CD14-positive monocyte (primary cell): ENCODE measurements at places on chromosomes 12 and 14. TPM values are rescaled to one million over a fixed set of nuclear protein-coding genes. Genes with fewer than 3 reads are reported as not detected.

GRCh38 chr12:79512068-79512467, 178.7 kb downstream of the PAWR start:
- no peaks in the 10 kb centered on the region for H3K4me1 ChIP-seq
- H3K27ac ChIP-seq, result no peak overlapping the region
- H3K36me3 ChIP-seq, result no peaks in the 10 kb centered on the region
- no peak overlapping the region for H3K4me3 ChIP-seq
- no peaks in the 10 kb centered on the region for H3K27me3 ChIP-seq
- no peak for DNase-seq

- H3K36me3 ChIP-seq, result no peaks in the 10 kb centered on the region
- DNase-seq, result no peak
- H3K27me3 ChIP-seq, result no peaks in the 10 kb centered on the region
- no peak overlapping the region for H3K4me3 ChIP-seq
Observed at GRCh38 chr14:72638021-72638420, 255.9 kb downstream of the DPF3 start.

- H3K4me3 ChIP-seq, result peak overlapping the region; percentile 65
- DNase-seq, result no peak
- no peak overlapping the region for H3K27ac ChIP-seq
- H3K27me3 ChIP-seq, result peaks cover 28% of the 10 kb centered on the region
- H3K36me3 ChIP-seq, result no peaks in the 10 kb centered on the region
- peaks cover 55% of the 10 kb centered on the region for H3K4me1 ChIP-seq
Observed at GRCh38 chr14:20622816-20623291, 18.6 kb downstream of the OR6S1 start.

Gene ACSS3
- not detected for polyA plus RNA-seq

Gene LBHD2
- polyA plus RNA-seq, result not detected

DNA sequence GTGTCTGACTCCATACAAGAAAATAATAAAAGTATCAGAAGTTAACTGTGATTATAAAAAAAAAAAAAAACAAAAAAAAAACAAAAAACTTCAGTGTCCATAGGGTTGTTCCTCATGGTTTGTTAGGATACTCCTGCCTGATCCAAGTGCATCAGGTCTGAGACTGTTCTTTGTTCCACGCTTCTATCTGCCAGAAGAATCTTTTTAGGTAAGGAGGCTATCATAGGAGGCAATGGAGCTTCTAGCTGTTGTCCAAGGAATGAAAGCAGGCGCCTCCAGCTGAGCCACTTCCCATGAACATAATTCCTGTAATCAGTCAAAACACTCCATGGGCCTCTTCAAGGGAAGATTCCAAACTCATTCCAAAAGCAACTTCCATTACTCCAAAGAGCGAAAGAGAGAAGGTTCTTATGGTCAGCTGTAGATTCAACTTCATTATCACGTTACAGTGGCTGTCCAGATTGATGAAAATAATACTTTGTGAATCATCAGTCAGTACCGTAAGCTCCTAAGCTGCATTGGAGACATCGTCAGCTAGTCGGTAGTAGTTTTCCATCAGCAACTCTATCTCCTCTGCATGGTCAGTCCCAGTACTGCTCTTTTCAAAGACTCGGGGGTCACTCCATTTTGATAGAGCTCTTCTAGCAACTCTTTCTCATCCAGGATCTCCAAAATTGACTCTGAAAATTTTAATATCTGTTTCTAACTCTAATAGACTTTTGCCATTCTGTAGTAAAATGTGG, 9.7 kb downstream of the TBC1D15 start:
- H3K27ac ChIP-seq, result no peak overlapping the region
- peaks cover 13% of the 10 kb centered on the region for H3K4me1 ChIP-seq
- DNase-seq, result no peak
- peaks cover 24% of the 10 kb centered on the region for H3K36me3 ChIP-seq
- no peaks in the 10 kb centered on the region for H3K27me3 ChIP-seq

DNA sequence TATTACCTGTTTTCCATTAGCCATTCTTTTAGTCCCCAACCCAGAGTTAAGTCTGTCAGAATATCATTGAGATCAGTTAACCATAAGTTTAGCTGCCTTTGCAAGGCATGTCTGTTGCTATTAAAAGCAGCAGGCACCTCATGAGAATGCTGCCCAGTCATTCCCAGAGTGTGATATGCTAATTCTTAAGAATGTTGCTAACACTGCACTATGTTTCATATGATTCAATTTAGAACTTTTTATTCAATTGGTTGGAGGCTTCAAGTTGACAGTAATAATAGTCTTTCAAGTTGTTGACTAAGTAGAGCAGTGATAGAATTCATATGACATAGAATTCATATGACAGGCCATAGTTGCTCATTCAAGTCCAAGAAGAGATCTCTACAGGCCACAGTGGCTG, 292.3 kb downstream of the FUT8 start:
- no peaks in the 10 kb centered on the region for H3K4me1 ChIP-seq
- H3K4me3 ChIP-seq, result no peak overlapping the region
- no peaks in the 10 kb centered on the region for H3K27me3 ChIP-seq

DNA sequence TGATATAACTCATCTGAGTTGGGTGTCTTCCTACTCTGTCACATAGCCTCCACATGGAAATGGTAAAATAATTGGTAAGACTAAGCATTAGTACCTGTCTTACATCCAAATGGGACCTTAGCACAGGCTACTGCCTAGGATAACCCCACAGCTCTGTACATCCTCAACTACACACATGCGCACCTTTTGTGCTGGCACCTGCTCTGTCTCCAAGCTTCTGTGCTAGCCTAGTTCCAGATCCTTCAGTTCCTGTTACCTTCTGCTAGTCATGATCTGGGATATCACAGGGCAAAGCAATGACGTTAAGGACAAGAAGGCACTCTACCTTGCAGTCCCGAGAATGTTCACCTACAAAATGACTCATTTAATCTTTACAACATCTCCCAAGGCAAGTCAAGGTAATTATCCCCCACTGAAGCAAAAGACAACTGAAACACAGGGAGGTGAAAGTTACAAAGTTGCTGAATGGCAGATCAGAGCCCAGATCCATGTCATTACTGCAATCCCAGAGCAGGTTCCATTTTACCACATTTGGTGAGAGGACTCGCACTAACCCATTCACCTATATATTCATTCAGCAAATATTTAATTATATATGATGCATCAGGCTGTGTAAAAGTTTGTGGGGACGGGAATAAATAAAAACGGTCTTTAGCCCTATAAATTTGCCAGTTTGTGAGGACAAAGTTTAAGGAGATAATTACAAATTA, 61.7 kb downstream of the PPM1H start:
- no peaks in the 10 kb centered on the region for H3K4me1 ChIP-seq
- H3K4me3 ChIP-seq, result no peak overlapping the region
- no peaks in the 10 kb centered on the region for H3K27me3 ChIP-seq
- DNase-seq, result no peak

DNA sequence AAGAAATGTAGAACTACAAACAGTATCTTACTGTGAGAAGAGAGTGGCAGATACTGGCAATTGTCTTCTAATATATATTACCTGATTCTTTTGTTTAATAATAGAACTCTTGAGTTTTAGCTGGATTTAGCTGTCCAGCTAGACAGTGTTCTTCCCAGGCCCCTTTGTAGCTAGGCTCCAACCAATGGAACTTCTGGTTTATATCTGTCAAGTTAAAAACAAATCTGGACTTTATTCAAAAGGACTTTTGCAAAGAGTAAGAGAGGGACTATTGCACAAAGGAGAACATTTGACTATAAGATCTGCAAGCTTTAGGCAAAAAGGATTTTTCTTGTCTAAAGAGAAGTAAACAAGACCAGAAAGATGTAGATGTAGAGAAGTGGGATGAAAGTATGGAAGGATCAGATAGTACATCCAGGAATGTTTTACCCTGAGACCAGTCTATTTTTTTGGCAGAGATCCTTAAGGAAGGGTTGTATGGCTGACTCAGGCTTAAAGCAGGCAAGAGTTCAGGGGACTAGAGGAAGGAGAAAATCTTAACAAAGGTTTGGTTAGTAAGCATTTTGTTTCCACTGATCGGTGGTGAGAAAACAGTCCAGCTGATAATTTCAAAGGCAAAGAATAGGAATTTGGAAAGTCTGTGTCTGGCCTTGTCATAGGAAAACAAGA, 111.1 kb upstream of the PLEKHA5 start:
- no peaks in the 10 kb centered on the region for H3K27me3 ChIP-seq
- H3K27ac ChIP-seq, result no peak overlapping the region
- H3K4me1 ChIP-seq, result no peaks in the 10 kb centered on the region
- no peak for DNase-seq
- no peaks in the 10 kb centered on the region for H3K36me3 ChIP-seq

Gene NACA
- 797 TPM for polyA plus RNA-seq

Gene COCH
- polyA plus RNA-seq, result 2.0 TPM

- peaks cover 14% of the 10 kb centered on the region for H3K4me1 ChIP-seq
- H3K4me3 ChIP-seq, result no peak overlapping the region
- no peaks in the 10 kb centered on the region for H3K36me3 ChIP-seq
- H3K27me3 ChIP-seq, result no peaks in the 10 kb centered on the region
- DNase-seq, result no peak
Observed at GRCh38 chr12:51195841-51196240, 22.0 kb downstream of the POU6F1 start.

DNA sequence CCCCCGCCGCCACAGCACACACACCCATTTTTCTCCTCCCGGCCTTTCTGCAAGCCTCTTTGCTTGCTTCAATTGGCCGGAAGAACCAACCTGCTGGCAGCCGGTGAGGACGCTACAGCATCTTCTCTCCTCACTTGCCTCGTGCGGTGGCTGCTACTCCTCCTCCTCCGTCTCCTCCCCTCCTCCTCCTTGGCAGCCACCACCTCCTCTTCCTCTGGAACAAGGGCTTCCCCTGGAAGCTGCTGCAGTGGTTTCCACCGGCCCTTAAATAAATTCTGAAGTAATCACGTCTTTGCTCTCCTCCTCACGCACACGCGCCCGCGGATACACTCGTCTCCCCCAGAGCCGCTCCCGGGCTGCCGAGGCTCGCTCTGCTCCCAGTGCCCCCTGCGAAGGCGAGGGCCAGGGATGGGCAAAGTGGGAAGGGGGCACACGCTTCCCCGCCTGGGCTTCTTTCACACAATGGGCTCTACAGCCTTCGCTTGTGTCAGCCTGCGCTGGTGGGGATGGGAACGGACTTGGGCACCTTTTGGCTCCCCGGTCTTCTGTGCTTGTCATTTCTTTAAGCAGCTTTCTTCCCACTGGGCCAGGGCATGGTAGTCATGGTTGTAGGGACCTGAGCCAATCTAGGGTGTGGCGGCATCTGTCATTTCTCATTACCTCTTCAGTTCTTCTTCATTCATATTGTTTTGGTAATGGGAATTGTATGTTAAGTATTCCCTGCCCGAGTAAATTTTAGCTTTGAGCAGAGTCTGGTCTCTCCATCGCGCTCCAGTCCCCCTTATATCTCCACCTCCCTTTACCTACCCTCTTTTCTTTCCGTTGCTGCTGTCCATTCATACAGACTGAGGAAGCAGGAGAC, at the start of gene PPFIA2:
TSS of gene PPFIA2 (minus strand) at position 161 of the 862 bp plus-strand sequence.
- H3K36me3 ChIP-seq, result no peaks in the 10 kb centered on the region
- DNase-seq, result no peak
- H3K4me3 ChIP-seq, result no peak within 1 kb of the TSS

Gene ISM2
- polyA plus RNA-seq, result not detected

GRCh38 chr14:99522457-99522891, 41.3 kb downstream of the CCNK start:
- H3K27me3 ChIP-seq, result no peaks in the 10 kb centered on the region
- no peak for DNase-seq
- no peak overlapping the region for H3K27ac ChIP-seq
- H3K4me1 ChIP-seq, result no peaks in the 10 kb centered on the region

DNA sequence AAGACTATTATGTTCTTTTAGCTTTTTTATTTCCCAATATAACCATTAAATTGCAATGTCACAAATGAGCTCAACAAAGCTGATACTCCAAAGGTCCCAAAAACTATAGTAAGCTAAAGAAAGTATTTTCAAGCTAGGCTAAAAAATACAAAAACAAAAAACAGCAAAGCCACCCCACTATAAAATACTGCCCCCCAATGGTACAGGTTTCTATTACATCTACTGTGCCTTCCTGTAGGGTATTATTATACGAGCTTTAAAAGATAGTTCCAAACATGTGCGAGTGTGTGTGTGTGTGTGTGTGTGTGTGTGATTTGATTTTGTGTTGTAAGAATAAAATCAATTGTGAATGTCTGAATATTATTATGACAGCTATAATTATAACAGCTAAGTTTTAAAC, 1.1 kb downstream of the IFNG start:
- H3K36me3 ChIP-seq, result no peaks in the 10 kb centered on the region
- H3K4me3 ChIP-seq, result no peak overlapping the region
- DNase-seq, result no peak
- H3K4me1 ChIP-seq, result no peaks in the 10 kb centered on the region
- no peaks in the 10 kb centered on the region for H3K27me3 ChIP-seq
- no peak overlapping the region for H3K27ac ChIP-seq

DNA sequence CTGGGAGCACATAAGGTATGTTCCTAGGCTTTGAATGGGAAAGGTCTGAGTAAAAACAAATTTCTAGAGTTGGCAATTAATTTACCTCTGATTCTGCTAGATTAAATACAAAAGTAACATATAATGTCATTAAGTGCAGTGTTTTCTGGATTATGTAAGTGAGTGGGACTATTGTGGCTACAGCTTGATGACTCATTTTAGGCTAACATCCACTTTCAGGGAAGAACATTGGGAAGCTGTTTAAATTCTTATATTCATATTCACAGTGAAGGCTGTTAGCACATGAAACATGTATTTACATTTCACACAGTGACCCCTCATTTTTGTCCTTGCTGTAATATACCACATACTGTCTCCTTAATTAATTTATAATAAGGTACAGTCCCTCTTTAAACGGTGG, 13.2 kb upstream of the BMAL2 start:
- H3K36me3 ChIP-seq, result peaks cover 100% of the 10 kb centered on the region
- no peak overlapping the region for H3K27ac ChIP-seq
- no peak overlapping the region for H3K4me3 ChIP-seq
- H3K4me1 ChIP-seq, result no peaks in the 10 kb centered on the region
